ENCODE measurements at places on chromosomes 1 and 21. TPM values are rescaled to one million over a fixed set of nuclear protein-coding genes. Genes with fewer than 3 reads are reported as not detected.

GRCh38 chr1:160439718-160440117, 39.4 kb downstream of the VANGL2 start:
- no peak for DNase-seq
- no peaks in the 10 kb centered on the region for H3K36me3 ChIP-seq
- H3K4me1 ChIP-seq, result no peaks in the 10 kb centered on the region
- H3K27me3 ChIP-seq, result no peaks in the 10 kb centered on the region

DNA sequence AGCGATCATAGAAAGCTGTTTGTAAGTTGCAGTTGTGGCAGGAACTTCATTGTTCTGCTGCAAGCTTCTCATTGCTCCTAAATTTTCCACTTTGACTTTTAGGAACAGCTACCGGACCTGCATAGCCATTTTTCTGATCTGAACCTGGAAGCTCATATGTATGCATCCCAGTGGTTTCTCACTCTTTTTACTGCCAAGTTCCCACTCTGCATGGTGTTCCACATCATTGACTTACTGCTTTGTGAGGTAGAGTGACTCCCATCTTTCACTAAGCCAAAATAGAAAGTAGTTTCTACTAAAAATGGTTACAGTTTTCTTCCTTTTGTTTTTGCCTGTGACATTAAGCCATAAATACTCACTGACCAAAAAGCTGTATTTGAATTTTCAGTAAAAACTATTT, 254.2 kb downstream of the GPR52 start:
- H3K4me3 ChIP-seq, result no peak overlapping the region
- H3K4me1 ChIP-seq, result no peaks in the 10 kb centered on the region

DNA sequence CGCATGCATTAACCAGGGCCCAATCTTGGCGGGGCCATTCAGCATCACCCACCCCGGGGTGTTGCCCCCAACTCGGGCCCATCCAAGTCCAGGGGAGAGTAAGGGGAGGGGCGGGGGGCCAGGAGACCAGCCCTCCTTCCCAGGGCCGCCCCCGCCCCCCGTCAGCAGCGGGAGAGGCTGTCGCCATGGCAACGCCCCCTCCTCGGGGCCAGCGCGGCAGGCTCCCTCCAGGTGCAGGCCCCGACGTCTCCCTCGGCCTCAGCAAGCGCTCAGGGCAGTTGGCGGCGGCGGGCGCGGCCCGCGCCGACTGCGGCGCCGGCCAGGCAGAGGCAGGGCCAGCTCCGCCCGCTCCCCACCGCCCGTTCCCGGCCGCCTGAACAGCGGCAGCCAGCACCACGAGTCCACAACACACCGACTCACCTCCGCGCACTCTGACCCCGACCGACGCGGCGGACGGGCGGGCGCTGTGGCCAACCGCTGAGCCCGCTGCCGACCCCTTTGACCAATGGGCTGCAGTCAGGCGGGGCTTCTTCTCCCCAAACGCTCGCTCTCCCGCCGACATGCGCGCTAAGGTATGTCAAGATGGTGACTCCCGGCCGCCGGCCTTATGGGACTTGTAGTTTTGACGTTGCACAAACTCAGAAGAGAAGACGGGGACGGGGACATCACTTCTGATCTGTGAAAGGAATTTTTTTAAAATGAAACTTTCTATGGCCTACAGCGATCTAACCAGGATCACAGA, at the start of gene ERI3:
ERI3 (minus strand) TSS at position 418 of the 742 bp plus-strand sequence; CDS start at position 187, 231 bp downstream.
- peak; percentile 95 for DNase-seq
- H3K27me3 ChIP-seq, result no peaks in the 10 kb centered on the region
- peak within 1 kb of the TSS; percentile 76 for H3K4me3 ChIP-seq
- H3K36me3 ChIP-seq, result no peaks in the 10 kb centered on the region
- H3K27ac ChIP-seq, result peak within 1 kb of the TSS; percentile 87

- no peaks in the 10 kb centered on the region for H3K4me1 ChIP-seq
- H3K27ac ChIP-seq, result no peak overlapping the region
- DNase-seq, result no peak
- H3K36me3 ChIP-seq, result no peaks in the 10 kb centered on the region
- no peak overlapping the region for H3K4me3 ChIP-seq
Observed at GRCh38 chr1:29259802-29260441, 23.6 kb downstream of the PTPRU start.

GRCh38 chr1:156676820-156677615, at the start of gene NES:
NES (minus strand) TSS chr1:156677407; CDS start chr1:156677264, 143 bp downstream.
- no peaks in the 10 kb centered on the region for H3K36me3 ChIP-seq
- peak within 1 kb of the TSS; percentile 75 for H3K27ac ChIP-seq
- peaks cover 21% of the 10 kb centered on the region for H3K4me1 ChIP-seq

GRCh38 chr1:98709906-98710305, 48.4 kb downstream of the SNX7 start:
- H3K4me3 ChIP-seq, result no peak overlapping the region
- no peaks in the 10 kb centered on the region for H3K4me1 ChIP-seq
- no peaks in the 10 kb centered on the region for H3K36me3 ChIP-seq

- no peaks in the 10 kb centered on the region for H3K27me3 ChIP-seq
- peaks cover 7% of the 10 kb centered on the region for H3K4me1 ChIP-seq
- H3K27ac ChIP-seq, result no peak overlapping the region
- H3K36me3 ChIP-seq, result no peaks in the 10 kb centered on the region
- no peak for DNase-seq
Observed at GRCh38 chr1:56313560-56313959, 265.8 kb downstream of the PLPP3 start.

AGMAT gene
- 48.3 TPM for total RNA-seq

MTR gene
- total RNA-seq, result 26.3 TPM

PPIAL4G gene
- total RNA-seq, result not detected

KRTAP11-1 gene
- not detected for total RNA-seq

CFAP107 gene
- total RNA-seq, result not detected

CD244 gene
- total RNA-seq, result not detected

TMOD4 gene
- total RNA-seq, result 1.3 TPM

RAB7B gene
- not detected for total RNA-seq

Data from Caco-2 (cell line).